ENCODE measurements at places on chromosomes 7 and 10.

- no peak for DNase-seq
These were observed 9.1 kb downstream of the TMEM270 start for GRCh38 chr7:73870041-73870492.

DNA sequence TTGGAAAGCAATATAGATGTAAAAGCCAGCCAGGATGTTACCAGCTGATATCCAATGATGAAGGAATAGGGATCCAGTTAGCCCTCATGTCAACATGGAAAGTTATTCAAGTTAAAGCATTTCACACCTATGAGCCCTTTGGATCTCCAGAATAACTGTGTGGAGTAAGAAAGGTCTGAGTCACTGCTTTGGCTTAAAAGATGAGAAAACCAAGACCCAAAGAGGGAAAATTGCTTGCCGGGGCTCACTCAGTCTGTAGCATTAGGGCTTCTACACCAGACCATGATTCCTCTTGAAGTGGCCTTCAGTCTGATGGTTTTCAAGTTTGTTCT, 12.6 kb downstream of the LSM5 start:
- no peak for DNase-seq

- DNase-seq: no peak
These were observed 357.7 kb downstream of the PHF14 start for GRCh38 chr7:11331128-11332102.

GRCh38 chr10:11083051-11083450, 65.4 kb downstream of the CELF2 start:
- DNase-seq: no peak

DNA sequence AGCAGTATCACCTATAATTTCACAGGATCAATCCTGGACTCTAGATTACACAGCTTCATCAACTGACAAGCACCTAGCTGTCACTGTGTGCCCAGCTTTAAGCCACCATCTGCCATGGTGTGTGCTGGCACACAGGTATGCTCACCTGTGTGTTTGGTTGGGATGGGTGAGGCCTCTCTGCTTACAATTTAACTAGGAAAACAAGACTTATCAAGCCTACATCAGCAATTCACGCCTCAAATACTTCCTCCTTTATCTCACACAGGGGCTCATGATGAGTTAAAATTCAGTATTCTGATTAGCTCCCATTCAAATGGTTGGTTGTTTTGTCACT, 608.2 kb downstream of the PARD3 start:
- no peak for DNase-seq

DNA sequence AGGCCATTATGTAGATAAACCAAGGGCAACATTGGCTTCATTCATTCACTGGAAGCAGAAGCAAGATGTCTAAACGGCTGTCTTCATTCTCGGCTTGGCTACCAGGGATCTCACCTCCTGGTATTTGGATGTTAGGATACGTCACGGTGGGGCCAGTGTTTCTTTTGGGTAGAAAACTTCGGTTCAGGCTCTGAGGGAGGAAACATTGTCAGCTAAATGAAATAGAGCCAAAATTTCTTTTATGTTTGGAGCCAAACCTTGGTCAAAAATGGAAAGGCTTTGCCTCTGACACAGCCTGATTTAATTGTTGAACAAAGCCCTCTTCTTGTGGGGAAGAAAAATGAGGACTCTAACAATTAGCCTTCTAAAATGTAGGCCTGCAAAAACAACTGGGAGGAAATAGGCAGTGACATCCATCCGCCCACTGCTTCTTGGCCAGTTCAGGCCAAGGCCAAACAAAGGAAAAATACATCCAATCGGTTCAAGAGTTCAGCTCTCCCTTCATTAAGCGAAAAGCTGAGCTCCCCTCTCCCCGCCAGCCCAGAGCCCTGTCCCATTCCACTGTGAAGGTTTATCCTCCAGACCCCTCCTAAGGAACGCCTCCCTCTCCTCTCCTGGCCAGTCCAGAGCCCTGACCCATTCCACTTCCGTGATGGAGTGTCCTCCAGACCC, 44.4 kb downstream of the PFKFB3 start:
- no peak for DNase-seq

- DNase-seq: no peak
These were observed 373 bp downstream of the PAXIP1 start for GRCh38 chr7:155002411-155003091.

Measured in tibial nerve (tissue), 4 donors.